Activated naive CD4-positive, alpha-beta T cell treated with anti-CD3 and anti-CD28 coated beads, Interleukin-2, amount 10 ng/mL, durations not matched to agents 7 days and 5 days (primary cell): ENCODE measurements at places on chromosomes 11 and 22.

DNA sequence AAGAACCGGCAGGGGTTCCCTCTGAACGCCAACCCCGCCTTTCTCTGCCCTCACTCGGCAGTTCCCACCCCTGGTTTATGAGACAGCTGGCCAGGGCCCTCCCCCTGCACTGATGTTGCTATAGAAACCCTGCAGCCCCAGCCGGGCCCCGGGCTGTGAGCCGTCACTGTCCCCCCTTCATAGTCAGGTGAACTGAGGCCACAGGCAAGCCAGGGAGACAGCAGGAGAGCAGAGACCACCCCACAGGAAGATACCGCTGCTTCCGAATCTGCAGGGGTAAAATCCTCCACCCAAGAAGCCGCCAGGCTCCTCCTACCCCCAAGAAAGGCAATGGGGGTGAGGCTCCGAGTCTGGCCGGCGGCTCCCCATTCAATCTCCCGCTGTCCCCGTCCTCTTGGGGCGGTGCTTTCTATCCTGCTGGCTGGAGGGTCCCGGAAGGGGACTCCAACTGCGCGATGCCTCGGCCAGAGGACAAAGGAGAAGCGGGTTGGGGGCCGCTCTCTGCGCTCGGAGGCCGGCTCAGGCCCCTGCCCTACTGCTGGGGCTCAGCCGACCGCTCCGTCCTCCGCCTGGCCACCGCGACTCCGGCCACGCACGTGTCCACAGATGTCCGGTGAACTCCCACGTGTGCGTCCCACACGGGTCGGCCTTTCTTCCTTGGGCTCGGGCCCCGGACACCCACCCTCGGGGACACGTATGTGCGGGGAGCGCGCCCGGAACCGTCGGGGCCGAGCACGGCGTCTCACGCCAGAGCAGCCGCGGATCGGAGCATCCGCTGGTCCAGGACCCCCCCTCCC is 587 bp downstream of the SLC25A22 start:
- peak; percentile 83 for DNase-seq

- DNase-seq = peak; percentile 76
These were observed 7.0 kb upstream of the L3MBTL2 start for GRCh38 chr22:41198027-41198580.

- DNase-seq = peak; percentile 24
These were observed 728 bp downstream of the CTTN start for GRCh38 chr11:70398834-70399680.

DNA sequence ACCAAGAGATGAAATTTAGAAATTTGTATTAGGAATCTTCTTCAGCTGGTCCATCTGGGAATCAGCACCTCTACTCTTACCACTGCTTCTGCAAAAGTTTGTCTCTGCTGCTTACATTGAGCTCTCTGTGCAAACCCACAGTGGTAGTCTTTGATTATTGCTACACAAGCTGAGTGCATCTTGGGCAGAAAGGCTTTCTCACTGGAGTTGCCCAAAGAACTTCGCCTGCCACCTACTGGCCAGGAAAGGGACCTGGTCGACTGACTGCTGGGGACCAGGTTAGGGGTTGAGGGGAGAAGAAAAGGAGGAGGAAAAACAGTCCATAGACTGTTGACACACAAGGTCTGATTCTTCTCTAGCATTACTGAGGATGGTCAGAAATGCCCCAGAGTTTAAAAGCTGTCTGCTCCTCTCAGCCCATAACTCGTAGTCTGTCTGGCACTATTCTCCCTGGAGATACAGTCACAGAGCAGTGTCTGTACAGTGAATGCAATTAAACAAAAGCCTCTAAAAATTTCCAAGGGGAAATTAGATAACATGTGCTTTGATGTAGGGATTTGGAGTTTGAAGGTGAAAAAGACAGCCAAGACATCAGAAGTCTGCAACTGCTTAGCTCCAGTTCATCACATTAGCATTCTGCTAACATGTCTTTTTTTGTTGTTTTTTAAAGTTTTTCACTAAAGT is 215.0 kb upstream of the CTSC start:
- DNase-seq = peak; percentile 73

DNA sequence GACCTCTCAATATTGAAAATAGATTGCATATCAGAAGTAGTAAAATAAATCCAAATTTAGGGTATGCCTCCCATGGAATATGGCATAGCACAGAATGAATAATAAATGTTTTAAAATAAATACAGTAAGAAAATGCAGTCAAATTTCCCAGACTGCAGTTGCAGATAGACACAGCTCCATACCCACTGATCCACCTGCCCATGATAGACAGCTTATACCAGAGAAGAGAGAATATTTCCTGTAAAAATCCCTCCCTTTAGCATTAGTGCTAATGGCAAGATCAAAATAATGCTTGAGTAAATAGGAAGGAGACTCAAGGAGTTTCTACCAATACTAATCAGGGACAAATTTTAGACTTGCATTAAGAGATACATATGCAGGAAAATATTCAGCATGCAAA is 45.0 kb upstream of the CALCB start:
- DNase-seq = no peak

GRCh38 chr11:47395223-47396048 is 13.0 kb upstream of the SLC39A13 start:
- DNase-seq = no peak

GRCh38 chr22:35257002-35257320 is 332 bp upstream of the HMGXB4 start:
- no peak for DNase-seq

DNA sequence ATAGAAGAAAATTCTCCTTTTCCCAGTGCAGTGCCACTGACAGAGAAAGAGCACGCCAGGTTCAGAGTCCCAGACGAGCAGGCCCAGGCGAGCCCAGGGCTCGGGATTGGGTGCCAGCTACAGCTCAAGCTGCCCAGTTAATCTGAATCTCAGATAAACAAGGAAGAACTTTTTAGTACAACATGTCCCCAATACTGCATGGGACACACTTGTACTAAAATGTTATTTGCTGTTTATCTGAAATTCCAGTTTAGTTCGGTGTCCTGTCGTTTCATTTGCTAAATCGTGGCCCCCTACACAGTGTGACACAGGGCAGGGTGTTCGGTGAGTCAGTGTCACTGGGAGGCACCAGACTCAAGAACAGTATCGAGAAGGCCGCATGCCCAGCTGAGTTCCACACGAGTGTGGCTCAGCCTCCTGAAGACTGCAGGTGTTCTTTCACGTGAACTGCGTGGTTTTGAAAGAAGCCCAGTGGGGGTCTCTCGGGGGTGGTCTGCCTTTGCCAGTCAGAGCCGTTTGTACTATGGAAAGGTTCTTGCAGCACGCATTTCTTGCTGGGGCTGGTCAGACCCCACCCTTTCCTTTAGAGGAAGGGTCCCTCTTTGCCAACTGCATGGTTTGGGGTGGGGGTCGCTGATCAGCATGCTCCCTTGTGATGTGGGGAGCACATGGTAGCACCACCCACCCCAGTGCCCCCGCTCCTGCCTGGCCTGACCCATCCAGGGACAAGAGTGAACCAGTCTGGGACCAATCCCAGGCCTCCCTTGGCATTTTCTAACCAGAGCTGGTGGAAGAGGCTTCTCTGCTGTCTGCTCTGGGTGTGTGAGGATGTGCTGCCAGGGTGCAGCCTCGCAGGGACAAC is 115.6 kb upstream of the B3GAT1 start:
- peak; percentile 13 for DNase-seq
